Germinal center (tissue), 1 donor: ENCODE measurements at places on chromosomes 12 and 14.
A peak's percentile ranks its signal among the peaks of the same experiment; 100 is the strongest.

GRCh38 chr14:28751467-28752058 lies 15.0 kb upstream of the FOXG1 start:
- DNase-seq = no peak

- DNase-seq = no peak
Measured at GRCh38 chr12:112450725-112451124, 32.0 kb downstream of the PTPN11 start.

GRCh38 chr12:124386059-124386458 lies 91.2 kb downstream of the RFLNA start:
- no peak for DNase-seq

DNA sequence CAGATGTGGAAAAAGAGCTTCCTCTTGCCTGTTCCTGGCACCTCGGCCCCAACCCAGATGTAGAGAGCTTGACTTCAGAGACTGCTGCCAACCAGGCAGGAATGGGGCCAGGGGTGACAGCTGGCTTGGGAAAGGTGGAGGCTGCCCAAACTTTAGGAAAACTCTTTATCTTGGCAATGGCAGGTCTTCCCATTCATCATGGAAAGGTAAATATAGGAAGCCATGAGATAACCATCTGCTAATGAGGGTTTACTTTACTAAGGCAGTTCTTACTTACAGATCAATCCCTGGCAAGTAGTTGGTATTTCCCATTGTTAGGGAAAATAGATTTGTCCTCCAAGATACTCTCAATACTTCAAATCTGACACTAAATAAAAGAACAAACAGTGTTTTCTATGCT lies 143.1 kb upstream of the NUDT4 start:
- DNase-seq = no peak

GRCh38 chr12:111993292-111994150 lies 19.4 kb downstream of the TMEM116 start:
- no peak for DNase-seq

GRCh38 chr12:31491841-31492598 lies 98.9 kb downstream of the DENND5B start:
- no peak for DNase-seq

DNA sequence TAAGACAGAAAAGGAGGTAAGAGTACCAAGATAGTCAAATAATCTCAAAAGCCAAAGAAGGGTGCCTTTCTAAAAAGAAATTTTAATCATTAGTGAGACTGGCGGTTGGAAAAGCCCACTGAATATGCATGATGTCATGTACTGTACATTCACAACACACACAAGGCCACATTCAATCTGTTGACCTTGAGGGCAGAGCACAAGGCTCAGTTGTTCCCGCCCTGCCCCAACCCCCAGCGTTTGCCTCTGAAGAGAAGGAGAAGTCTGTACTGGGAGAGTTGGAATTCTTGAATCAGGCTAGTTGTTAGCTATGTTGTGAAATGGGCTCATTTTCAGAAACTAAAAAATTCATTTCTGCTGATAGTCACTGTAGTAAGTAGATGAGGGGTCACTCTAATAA lies 50.2 kb upstream of the NID2 start:
- no peak for DNase-seq

- peak; percentile 41 for DNase-seq
Measured at GRCh38 chr12:1533602-1534304, 60.6 kb downstream of the FBXL14 start.

- no peak for DNase-seq
Measured at GRCh38 chr12:129423041-129423580, 480.7 kb downstream of the TMEM132D start.

GRCh38 chr12:76360316-76360715 lies 12.1 kb upstream of the BBS10 start:
- no peak for DNase-seq

DNA sequence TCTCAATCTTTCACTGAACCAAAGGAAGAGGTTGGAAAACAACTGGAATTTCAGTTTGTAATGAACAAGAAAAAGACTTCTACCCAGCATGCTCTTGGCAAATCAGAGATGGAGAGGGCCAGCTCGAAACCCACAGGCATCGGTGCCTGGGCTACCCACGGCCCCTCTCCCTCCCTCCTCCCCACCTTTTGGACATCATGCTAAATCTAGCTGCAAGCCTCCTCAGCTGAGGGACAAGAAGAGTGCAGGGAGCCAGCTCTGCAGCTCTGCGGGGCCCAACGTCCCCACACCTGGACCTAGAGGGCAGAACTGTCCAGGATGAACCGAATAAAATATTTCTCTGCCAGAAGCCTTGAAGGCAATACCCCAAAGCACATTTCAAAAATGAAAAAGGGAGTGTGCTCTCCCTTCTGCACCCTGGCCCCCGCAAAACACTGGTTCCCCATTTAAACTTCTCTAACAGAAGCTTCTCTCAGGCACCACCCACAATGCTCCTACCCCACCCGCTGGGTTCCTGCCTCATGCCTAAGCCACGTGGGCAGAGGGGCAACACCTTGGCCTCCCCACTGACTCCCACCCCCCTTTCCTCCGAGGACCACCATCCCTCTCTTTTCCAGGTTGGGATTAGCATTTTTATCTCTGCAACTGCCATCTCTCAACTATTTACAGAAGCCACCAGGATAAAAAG lies 8.2 kb downstream of the CAMKK2 start:
- DNase-seq = no peak

GRCh38 chr14:49892301-49892635 lies 614 bp upstream of the ARF6 start:
- peak; percentile 75 for DNase-seq

DNA sequence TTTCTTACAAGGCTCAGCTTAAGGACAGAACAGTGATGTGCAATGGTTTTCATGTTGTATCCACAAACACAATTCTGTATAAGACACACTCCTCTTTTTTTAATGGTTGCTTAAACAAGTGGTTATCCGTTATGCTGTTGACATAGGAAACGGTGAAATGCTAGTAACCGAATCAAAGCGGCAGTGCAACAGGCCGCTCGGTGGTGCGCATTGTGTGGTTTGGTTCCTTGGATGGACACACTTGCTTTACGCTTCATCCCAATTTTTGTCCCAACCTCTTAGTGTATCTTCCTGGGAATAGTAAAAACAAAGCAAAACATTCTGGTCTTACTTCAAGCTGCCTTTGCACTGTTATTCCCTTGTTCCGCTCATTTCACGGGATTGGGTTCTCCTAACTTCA lies 650 bp upstream of the PTGER2 start:
- no peak for DNase-seq

GRCh38 chr12:77343291-77343690 lies 277.9 kb upstream of the E2F7 start:
- DNase-seq = no peak

GRCh38 chr12:52014567-52015530 lies 8.1 kb downstream of the TAMALIN start:
- DNase-seq = no peak

GRCh38 chr12:115541891-115542421 lies 735.5 kb downstream of the MED13L start:
- no peak for DNase-seq

DNA sequence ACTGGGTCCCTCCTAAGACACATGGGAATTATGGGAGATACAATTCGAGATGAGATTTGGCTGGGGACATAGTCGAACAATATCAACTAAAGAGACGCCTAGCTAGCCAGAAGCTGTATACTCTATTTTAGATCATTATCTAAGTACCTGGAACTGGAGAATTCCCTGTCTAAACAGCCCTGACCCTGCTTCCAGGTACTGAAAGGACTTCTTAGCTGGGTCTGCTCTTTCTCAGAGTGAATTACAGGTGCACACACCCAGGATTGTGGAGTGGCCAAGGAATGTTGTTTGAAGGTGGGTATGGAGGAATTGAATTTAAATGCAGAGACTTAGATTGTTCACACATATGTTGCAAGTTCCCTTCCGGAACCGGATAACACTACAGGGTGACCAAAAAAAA lies 733.0 kb downstream of the RPS29 start:
- DNase-seq = no peak

DNA sequence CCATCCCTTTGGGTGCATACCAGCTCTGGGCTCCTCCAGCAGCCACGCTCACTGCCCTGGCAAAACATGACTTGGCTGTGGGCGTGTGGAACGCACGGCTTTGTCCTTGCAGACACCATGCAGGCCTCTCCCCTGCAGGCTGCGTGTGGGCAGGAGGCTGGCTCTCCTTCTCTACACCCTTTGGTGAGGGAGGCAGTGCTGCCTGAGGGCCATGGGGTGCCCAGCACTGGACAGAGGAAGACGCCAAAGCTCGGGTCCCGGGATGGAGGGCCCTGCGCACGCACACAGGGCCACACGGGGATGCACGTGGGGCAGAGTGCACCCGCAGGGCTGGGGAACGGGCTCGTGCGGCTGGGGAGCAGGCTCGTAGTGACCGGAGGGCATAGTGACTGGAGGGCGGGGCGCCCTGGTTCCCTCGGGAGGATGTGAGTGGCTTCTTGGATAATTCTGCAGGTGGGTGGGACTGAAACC lies 89.7 kb downstream of the ADGRD1 start:
- DNase-seq = no peak

GRCh38 chr12:39300799-39301198 lies 142.1 kb downstream of the KIF21A start:
- DNase-seq = no peak

DNA sequence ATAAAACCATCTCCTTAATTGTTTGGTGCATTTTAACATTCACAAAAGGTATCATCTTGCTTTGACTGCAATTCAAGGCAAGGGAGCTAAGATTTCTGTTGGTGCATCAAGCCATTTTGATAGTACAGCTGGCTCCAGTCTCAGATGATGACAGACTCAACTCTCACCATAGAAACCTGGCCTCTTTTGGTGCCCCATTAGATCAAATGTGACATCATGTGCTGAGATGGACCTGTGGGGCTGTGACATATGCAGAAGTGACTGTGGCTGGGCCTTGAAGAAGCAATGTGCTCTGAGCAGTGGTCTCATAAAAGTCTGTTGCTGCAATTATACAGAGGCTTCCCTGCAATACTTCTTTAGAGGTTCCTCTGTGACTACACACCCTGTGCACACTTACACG lies 88.4 kb downstream of the SLC2A13 start:
- no peak for DNase-seq

DNA sequence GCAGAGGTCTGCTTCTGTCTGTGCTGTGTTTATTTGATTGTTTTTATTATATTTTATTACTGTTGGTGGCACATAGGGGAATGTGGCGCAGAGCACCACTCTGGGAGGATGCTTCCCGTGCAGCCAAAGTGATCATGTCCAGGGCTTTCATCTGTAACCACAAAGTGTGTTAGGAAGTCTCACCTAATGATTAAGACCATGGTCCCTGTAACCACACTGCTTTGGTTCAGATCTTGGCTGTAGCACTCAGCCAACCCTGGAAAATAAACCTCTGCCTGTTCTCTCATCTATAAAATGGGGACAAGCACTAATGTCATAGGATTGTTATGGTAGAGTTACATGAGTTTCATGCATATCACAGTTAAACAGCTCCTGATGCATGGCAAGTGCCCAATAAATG lies 1.9 kb downstream of the RESF1 start:
- DNase-seq = no peak
